ENCODE measurements at places on chromosomes 16 and 17.

- DNase-seq: no peak
Measured at GRCh38 chr17:27622986-27623385, 8.0 kb upstream of the LGALS9 start.

DNA sequence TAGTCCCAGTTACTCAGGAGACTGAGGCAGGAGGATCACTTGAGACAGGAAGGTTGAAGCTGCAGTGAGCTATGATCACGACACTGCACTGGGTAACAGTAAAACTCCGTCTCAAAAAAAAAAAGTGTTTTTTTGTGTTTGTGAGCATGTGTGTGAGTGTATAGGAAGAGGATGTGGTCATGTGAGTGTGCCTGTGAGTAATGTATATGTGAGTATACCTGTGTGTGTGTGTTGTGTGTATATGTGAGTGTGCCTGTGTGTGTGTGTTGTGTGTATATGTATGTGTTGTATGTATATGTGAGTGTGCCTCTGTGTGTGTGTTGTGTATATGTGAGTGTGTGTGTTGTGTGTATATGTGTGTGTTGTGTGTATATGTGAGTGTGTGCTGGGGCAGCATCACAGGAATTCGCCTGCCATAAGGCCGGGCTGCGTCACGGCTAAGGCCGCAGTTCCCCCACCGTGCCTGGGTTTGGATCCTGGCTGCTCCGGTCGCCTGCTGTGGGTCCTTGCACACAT is 21.4 kb upstream of the NPTX1 start:
- no peak for DNase-seq

DNA sequence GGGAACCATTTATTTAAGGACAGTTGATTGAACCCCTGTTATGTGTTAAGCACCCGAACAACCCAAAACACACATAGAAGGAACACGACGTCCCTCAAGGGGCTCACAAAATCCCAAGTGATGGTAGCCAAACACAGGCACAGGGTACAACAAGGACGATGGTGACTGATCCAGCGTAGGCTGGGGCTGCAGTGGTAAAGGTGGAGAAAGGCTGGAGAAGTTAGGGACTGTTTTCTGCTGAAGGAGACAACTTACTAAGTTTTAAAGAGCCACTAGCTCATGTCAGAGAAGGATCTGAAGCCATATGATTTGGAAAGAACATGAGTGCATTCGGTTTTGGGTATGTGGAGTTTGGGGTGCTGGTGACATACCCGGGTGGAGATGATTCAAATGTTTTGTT is 229.6 kb upstream of the TNRC6C start:
- DNase-seq: no peak

DNA sequence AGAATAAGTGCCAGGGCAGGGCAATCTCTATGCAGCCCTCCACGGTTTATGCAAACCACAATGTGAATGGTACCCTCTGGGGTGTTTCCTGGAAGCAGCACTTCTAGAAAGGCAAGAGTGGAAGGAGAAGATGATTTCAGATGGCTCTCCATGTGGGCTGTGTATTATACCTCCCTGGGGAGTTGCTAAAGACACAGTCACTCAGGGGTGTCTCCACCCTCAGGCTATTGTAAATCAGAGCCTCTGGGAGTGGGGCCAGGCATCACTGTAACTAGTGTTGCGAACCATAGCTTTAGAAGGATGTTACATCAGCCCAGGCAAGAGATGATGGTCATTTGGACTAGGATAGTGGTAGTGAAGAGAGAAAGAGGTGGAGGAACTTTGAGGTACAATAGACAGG is 83.3 kb upstream of the ZKSCAN2 start:
- no peak for DNase-seq

All from esophagus squamous epithelium (tissue), 5 donors.